ENCODE measurements at places on chromosomes 5 and 9.

- DNase-seq: no peak
These were observed 691.2 kb upstream of the CDH6 start for GRCh38 chr5:30502277-30502676.

- no peak for DNase-seq
These were observed 49.9 kb downstream of the COL15A1 start for GRCh38 chr9:98993570-98993945.

DNA sequence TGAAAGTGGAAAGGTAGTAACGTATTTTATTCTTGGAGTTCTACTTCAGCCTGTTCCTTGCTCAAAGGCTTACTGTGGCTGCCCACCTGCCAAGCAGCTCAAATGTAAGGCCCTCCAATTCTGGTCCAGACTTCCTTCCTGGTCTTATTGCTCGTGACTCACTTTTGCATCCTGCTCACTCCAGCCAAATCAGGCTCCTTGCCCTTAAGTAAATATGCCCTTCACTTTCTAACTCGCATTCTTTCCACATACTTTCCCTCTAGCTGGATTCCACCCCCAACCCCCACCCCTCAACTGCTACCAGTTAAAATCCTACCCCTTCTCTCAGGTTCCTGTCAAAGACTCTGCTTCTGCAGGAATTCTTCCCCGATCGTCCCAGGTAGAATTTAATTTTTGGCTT lies 96.6 kb downstream of the GALNT10 start:
- DNase-seq: no peak

- no peak for DNase-seq
These were observed 461.4 kb downstream of the SPATA31D1 start for GRCh38 chr9:82449986-82450385.

DNA sequence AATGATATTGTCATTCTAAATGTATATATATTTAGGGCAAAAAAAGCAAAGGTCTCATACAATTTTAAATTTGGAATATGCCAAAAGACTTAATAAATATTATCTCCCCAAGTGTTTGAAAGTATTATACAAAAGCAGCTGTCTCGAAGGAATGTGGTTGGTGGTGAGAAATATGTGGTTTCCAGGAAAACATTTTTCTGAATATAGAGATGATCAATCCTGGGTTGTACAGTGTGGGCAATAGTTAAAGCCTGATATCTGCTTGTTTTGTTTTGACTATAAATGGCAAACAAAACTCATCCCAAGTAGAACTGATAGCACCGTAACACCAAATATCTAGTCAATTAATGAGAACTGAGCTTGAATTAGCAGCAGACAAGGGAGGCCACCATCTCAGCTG lies 391.8 kb upstream of the CD180 start:
- no peak for DNase-seq

- no peak for DNase-seq
These were observed 6.3 kb upstream of the STOM start for GRCh38 chr9:121376214-121376830.

GRCh38 chr5:72841756-72842535 lies 25.5 kb downstream of the TNPO1 start:
- no peak for DNase-seq

DNA sequence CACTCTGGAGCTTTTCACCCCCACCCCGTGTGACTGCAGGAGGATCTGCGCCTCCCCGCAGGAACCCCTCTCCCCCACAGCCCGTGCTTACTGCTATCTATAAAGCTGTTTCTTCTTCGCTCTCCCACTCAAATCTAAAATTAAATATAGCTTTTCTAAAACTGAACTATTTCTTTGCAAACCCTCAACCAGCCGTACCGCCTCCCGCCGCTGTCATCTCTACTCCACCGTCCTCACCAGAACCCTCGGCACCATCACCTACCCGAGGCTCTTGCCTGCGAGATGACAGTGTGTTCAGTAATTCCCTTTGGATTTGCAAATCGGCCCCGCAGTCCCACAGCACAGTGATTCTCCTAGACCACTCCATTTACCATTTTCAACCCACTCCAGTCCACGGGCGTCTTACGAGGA lies 13.6 kb downstream of the LPCAT1 start:
- DNase-seq: no peak

GRCh38 chr5:134174841-134175839 lies 1.6 kb downstream of the SKP1 start:
- no peak for DNase-seq

GRCh38 chr5:151585970-151586369 lies 5.2 kb downstream of the FAT2 start:
- no peak for DNase-seq

DNA sequence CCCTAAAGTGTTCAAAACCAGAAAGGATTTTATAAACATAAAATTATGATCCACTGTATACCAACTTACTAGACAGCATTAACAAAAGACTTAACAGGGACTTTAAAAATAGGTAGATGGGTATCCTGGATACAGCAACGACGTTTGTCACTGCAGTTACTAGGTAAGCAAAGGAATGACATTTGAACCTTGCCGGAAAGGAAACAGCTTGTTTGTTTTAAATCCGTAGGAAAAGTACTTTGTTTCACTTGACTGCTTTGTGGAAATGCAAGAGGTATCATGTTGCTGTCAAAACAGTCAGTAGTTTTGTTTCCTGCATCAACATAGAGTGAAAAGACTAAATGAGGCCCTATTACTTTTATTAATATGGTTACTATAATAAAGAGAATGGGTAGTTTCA lies 122.9 kb downstream of the CDC42SE2 start:
- DNase-seq: no peak

DNA sequence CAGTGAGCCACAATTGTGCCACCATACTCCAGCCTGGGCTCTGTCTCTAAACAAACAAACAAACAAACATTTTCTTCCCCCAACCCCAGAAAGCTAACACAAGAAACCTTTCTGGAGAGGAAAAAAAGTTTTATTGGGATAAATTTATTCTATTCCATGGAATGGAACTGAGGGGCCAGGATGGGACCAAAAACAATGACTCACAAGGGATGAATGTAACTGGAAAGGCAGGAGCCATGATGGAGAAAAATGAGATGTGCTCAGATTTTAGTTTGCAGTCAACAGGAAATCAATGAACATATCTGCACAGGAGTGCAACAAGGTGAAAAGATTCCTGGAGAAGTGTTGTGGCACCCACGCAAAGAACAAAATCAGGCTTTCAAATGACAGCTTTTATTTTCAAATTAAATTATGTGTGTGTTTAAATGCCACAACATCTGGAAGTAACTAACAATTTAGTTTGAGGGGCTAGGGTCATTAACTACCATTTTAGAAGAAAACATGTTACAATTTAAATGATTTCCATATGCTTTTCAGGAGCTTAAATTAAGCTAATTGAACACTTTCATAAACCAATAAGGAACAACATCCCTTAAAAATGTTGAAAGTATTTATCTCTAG lies 208.6 kb downstream of the TSSK1B start:
- no peak for DNase-seq

GRCh38 chr9:21836437-21837161 lies 34.2 kb downstream of the MTAP start:
- DNase-seq: no peak

DNA sequence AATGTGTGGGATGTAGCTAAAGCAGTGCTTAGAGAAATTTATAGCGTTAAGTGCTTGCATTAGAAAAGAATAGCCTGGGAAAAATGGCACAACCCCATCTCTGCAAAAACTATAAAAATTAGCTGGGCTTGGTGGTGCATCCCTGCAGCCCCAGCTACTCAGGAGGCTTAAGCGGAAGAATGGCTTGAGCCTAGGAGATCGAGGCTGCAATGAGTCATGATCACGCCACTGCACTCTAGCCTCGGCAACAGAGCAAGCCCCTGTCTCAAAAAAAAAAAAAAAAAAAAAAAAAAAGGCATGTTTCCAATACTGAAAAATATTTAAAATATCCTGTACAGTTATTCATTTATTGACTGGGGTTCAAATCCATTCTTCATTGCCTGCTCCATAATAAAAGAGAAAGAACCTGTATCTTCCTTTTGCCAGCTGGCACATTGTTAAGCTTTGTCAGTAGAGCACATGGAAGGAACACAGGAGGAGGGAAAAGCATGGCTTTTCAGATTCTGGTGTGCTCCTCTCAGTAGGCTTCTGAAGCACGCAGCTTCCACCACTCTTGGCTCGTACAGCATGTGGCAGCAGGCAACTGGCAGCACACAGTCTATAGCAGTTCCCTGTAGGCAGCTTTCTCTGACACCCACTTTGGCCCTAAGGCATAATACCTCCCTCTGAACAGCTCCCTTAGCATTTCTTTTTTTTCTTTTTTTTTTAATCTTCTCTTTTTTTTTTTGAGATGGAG lies 73.5 kb downstream of the TRIM36 start:
- no peak for DNase-seq

GRCh38 chr5:56585999-56586691 lies 229.2 kb upstream of the MAP3K1 start:
- DNase-seq: no peak

GRCh38 chr5:6593148-6594016 lies 39.5 kb downstream of the NSUN2 start:
- DNase-seq: no peak

- DNase-seq: no peak
These were observed 104.3 kb downstream of the PIK3R1 start for GRCh38 chr5:68319706-68320412.

DNA sequence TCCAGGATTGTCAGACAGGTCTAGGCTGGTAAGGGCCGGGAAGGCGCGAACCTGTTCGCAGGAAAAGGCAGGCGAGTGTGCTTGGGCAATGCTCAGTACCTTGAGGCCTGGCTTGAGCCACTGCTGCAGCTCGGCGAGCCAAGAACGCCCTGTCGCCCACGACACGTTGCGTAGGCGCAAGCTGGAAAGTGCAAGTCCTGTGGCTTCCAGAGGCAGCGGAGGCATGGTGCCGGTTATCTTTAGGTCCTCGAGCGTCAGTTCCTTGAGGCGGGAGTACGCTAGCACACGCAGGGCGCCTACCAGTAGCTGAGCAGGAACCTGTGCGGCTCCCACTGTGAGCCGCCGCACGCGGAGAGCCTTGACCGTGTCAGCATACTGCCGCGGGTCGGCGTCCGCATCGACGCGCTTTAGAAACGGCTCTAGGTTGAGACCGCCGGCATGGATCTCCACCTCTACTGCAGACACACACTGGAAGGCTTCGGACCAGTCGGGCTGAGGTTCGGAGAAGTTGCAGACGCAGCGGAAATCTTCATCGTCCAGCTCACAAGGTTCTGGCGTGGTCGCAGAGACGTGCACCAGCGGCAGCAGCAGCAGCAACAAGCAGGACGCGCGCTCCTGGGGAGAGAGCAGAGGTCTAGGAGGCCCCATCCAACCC lies 482 bp downstream of the CD14 start:
- DNase-seq: no peak

- DNase-seq: no peak
These were observed 497.3 kb downstream of the MTRR start for GRCh38 chr5:8366266-8366665.

DNA sequence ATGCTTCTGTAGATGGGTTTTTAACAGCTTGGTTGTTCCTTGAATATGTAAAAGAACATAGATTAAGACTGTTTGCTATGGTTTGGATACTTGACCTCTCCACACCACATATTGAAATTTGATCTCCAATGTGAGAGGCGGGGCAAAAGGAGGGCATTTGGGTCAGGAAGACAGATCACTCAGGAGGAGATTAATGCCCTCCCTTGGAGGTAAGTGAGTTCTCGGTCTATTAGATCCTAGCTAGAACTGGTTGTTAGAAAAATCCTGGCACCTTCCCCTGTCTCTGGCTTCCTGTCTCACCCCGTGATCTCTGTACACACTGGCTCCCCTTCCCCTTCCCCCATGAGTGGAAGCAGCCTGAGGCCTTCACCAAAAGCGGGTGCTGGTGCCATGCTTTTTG lies 281.1 kb upstream of the ANKRD55 start:
- DNase-seq: no peak

DNA sequence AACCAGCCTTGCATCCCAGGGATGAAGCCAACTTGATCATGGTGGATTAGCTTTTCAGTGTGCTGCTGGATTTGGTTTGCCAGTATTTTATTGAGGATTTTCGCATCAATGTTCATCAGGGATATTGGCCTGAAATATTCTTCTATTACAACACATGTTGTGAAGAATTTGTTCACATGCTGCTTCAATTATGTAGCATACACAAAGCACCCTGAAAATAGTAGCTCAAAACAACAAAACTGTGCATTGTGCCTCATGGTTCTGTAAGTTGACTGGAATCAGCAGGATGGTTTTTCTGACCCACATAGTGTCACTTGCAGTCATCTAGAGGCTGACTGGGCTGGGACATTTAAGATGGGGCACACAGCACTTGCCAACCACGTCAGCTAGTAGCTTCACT lies 193.9 kb downstream of the SYK start:
- no peak for DNase-seq

DNA sequence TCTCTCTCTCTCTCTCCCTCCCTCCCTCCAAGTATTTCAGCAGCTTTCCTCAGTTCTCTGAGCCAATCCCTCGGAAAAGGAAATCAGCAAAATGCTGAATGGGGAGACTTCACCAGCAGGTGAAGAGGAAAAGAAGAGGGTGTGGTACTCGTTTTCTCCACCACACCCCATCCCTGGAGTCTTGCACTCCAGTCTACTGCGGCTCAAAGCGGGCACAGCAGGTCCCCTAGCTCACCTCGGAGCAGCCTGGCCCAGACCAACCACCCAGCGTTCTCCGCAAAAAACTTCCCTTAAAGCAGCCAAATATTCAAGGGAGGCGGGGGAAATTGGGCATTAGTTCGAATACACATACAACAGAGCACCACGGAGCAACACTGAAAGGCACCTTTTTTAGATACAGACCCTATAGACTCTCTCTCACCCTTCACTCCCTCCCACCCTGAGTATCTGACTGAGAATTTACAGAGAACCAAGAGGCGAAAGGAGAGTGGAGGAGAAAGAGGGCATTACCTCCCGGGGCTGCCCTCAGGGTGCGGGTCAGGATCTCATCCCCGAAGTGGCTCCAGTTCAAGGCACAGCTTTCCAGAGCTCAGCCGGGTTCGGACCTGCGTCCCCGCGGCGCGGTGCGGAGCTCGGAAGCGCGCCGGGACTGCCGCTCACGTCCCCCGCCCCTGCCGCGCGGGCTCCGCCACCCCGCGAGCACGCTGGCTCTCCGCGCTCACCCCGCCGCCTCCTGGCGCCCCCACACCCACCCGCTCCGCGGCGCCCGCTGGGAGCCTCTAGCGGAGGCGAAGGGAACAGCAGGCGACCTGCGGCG lies 1638.5 kb upstream of the C9orf72 start:
- DNase-seq: no peak

DNA sequence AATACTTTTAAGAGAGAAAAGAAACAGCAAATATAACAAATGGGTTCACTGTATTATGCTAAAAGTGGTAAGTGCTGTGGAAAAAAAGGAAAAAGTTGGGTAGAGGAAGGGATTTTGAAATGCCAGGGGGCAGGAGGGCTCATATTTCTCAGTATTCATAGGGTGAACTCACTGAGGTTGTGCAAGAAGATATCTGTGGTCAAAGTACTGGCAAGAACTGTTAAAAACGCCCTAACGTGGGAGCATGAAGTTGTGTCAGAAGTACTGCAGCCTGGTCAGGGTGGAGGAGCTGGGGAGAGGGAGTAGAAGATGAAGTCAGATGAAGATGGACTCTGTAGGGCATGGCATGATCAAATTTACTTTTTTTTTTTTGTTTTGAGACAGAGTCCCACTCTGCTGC lies 31.2 kb upstream of the SLC28A3 start:
- DNase-seq: no peak

- no peak for DNase-seq
These were observed 814 bp downstream of the KIF12 start for GRCh38 chr9:114098021-114098935.

- DNase-seq: no peak
These were observed 1144.9 kb upstream of the C9orf72 start for GRCh38 chr9:28718226-28718625.
